ENCODE measurements at places on chromosomes 7 and 10.

GRCh38 chr10:103783681-103784080 lies 71.7 kb downstream of the SH3PXD2A start:
- DNase-seq = no peak

- DNase-seq = no peak
These were observed 1.3 kb upstream of the ZCCHC24 start for GRCh38 chr10:79446758-79447084.

- no peak for DNase-seq
These were observed 1377.4 kb downstream of the XPNPEP1 start for GRCh38 chr10:108545921-108546320.

DNA sequence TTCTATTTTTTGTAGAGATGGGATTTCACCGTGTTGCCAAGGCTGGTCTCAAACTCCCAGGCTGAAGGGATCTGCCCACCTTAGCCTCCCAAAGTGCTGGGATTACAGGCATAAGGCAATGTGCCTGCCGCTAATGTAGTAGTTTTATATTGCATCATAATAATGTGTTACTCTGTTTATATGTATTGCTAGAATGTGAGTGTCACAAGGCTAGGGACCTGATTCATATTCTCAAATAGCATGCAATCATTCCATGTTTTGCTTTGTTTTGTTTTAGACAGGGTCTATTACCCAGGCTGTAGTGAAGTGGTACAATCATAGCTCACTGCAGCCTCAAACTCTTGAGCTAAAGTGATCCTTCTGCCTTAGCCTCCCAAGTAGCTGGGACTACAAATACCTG lies 13.5 kb downstream of the CCL26 start:
- no peak for DNase-seq

DNA sequence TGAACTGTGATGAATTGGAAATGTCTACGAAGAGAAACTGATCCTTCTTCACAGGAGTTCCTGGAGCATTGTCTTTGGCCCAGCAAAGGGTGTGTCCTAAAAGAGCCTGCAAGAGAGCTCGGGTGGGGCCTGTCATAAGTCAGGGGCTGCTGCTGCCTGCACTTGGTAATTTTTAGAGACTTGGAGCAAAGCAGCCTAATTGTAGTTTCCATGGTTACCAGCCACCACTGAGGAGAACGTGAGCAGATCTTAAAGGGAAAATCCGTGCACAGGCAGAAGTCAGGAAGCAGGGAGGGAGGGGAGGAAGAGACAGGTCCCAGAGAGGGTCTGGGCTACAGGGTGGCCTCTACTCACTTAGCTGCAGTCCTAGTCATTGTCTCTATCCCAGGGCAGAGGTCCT lies 463.6 kb downstream of the PLXNA4 start:
- DNase-seq = no peak

GRCh38 chr10:88877298-88877697 lies 2.7 kb upstream of the STAMBPL1 start:
- no peak for DNase-seq

DNA sequence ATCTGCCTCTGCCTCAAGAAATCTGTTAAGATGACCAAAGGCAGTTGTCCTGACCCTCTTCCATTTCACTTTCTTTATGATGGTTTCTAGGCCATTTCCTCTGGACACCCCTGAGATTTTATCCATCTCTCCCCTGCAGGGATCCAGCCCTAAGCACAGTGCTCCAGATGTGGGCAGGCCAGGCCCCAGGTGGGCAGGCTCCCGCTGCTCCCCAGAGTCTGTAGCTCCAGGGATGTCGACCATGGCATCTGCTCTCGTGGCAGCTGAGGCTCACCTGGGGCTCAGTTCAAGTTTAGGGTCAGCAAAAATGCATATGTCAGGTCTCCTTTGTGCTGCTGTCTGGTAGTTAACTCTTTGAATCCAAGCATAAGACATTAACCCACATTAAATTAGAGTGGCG lies 11.8 kb downstream of the CEP41 start:
- DNase-seq = no peak

DNA sequence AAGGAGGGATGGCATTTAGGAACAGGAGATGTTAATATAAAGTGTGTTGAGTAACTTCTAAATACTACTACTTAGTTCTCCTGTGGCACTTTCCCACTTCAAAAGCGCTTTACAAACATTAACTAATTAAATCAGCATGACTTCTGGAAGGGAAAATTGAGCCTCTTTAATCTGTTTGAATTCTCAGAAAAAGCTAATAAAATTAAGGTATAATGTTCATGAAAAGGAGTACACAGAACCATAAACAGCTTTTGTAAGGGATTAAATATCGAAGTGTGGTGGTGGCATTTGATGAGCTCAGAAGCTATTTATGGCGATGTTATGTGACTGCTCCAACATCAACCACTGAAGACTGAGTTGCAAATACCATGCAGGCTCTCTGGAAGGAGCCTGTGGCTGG lies 10.2 kb upstream of the VAX1 start:
- DNase-seq = no peak

All from HL-60 (cell line).